HFF-Myc (cell line): ENCODE measurements at places on chromosomes 2 and 18.

- peak; percentile 21 for DNase-seq
Measured at GRCh38 chr2:222024932-222025880, 273.6 kb downstream of the PAX3 start.

GRCh38 chr2:188852772-188853171 lies 121.4 kb upstream of the COL3A1 start:
- no peak for DNase-seq

DNA sequence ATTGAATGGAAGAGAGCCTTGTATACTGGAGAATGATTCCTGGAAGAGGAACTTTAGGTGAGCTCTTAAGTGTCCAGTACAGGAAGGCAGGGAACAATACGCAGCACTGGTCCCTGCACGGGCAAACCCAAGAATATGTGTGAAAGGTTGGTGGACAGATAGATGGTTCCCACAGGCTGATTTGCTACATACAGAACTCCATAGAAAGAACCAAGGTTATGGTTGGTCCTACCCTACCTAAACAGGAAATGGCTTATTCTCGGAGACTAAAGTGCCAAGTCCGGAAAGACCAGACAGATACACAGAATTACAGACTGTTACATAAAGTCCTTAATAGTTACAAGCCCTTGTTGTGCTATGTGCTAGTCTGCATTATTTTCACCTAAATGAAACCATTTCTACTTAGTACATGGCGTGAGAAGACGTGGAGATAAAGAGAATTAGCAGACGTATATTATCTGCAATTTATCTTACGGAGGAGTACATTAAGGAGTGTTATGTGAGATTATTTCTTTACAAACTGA lies 1.2 kb downstream of the REV1 start:
- no peak for DNase-seq

DNA sequence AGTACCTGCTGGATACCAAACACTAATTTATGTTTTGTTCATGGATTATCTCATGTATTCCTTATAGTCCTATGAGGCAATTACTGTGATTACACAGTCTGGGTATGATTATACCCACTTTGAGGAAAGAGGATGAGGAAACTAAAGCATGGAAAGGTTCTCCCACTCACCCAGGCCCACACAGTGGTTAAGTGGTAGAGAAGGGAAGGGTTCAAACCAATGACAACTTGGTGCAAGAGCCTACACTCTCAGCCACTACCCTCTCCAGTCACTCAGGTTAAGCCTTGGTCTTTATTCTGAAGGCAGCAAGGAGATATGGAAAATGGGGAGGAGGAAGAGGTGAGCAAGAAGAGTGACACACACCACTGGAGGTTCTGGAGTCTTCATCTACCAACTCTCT lies 64.5 kb upstream of the PPP1CB start:
- DNase-seq, result no peak

- no peak for DNase-seq
Measured at GRCh38 chr2:170675701-170676100, 39.4 kb upstream of the SP5 start.

- no peak for DNase-seq
Measured at GRCh38 chr2:17894005-17894404, 15.5 kb downstream of the KCNS3 start.

- DNase-seq, result no peak
Measured at GRCh38 chr2:143300536-143300935, 171.3 kb downstream of the ARHGAP15 start.

DNA sequence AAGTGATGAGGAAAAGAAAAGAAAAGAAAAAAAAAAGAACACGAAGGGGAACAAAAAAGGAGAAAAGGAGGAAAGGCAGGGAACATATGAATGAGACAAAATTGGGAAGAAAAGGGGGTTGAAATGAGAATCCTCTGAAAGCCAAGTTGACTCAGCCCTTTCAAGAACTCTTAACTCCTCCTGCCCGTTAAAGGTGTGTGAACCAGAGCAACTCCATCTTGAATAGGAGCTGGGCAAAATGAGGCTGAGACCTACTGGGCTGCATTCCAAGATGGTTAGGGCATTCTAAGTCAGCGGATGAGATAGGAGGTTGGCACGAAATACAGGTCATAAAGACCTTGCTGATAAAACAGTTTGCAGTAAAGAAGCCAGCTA lies 4.0 kb upstream of the POLE4 start:
- DNase-seq, result no peak
